ENCODE measurements at places on chromosomes 4 and X. TPM values are rescaled to one million over a fixed set of nuclear protein-coding genes. Genes with fewer than 3 reads are reported as not detected.

Gene TMPRSS11F
- not detected for polyA plus RNA-seq

Gene EREG
- polyA plus RNA-seq: 0.21 TPM

Gene MTTP
- 10.1 TPM for polyA plus RNA-seq

Gene LSM6
- polyA plus RNA-seq: 63.3 TPM

Gene F8A2
- not detected for polyA plus RNA-seq

Gene NLRP2B
- polyA plus RNA-seq: 0.06 TPM

Gene AR
- polyA plus RNA-seq: 2.9 TPM

Gene CSAG3
- not detected for polyA plus RNA-seq

Gene FGFR3
- polyA plus RNA-seq: 67.4 TPM

Gene AREG
- polyA plus RNA-seq: 0.11 TPM

Gene ARMCX2
- polyA plus RNA-seq: 108 TPM

Gene F8A1
- 8.5 TPM for polyA plus RNA-seq

Gene NLGN4X
- polyA plus RNA-seq: 12.4 TPM

All from renal cortex interstitium (tissue), 15 donors.